Activated CD8-positive, alpha-beta memory T cell treated with anti-CD3 and anti-CD28 coated beads, Interleukin-2, amount 50 U/mL, for 4 hours (primary cell): ENCODE measurements at places on chromosomes 3 and 15.
A peak's percentile ranks its signal among the peaks of the same experiment; 100 is the strongest.

DNA sequence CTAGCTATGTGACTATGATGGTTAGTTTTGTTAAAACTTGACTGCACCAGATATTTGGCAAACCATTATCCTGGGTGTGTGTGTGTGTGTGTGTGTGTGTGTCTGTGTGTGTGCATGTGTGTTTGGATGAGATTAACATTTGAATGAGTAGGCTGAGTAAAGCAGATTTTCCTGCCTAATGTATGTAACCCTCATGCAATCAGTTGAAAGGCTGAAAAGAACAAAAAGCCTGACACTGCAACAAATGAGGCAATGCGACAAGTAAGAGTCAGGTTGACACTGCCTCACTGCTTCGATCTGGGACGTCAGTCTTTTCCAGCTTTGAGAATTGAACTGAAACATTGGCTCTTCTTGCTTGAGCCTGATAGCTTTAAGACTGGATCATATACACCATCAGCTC, 643.0 kb downstream of the NAALADL2 start:
- DNase-seq, result no peak

GRCh38 chr3:68876112-68876713, 56.1 kb downstream of the TAFA4 start:
- DNase-seq, result no peak

DNA sequence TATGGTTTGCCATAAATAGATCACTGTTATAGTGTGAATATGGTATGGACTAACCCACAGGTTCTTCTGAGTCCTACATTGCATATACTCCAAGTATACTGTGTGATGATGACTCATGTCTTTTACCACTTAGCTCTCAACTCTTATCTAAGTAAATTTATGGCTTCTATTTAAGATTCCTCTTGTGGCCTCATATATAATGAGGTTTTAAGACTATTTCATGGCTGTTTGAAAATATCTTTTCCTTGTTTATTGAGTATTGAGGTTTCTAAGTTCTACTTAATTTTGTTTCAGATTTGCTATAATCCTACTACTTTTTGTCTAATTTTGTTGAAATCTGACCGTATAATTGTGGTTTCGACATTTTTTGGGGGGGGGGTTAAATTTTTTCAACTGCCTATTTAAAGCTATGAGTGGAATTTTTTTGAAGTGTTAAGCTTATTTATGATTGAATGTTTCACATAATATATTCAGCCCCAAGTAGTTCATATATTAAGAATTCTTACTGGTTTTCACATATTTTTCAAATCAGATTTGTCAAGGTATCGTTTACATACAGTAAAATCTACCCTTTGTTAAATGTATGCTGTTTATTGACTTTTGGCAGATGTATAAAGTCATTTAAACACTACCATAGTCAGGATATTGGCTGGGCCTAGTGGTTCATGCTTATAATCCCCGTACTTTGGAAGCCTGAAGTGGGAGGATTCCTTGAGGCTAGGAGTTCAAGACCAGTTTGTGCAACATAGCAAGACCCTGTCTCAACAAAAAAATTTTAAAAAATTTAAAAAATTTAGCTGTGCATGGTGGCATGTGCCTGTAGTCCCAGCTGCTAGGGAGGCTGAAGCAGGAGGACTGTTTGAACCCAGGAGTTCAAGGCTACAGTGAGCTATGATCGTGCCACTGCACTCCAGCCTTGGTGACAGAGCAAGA, 11.7 kb downstream of the SLC25A36 start:
- no peak for DNase-seq

DNA sequence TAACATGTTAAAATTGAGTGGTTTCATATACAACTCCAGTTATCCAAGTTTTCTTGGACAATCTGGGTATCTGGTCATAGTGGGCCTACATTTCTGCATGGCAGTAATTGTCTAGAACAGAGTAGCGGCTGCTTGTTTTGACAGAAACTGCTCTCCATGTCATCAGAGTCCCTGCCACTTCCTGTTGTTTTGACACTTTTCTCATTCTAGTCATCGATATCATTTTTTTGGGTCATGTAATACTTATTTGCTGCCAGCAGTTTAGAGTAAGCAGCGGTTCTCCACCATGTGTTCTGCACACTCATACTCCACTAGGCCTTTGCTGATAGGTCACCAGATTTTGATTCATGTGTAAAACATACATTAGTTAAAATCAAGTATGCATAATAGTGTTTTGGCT, 81.5 kb downstream of the SLC25A26 start:
- DNase-seq, result no peak

GRCh38 chr3:167733961-167734497, 663 bp downstream of the PDCD10 start:
- no peak for DNase-seq

GRCh38 chr3:118059096-118059495, 975.5 kb downstream of the IGSF11 start:
- no peak for DNase-seq

DNA sequence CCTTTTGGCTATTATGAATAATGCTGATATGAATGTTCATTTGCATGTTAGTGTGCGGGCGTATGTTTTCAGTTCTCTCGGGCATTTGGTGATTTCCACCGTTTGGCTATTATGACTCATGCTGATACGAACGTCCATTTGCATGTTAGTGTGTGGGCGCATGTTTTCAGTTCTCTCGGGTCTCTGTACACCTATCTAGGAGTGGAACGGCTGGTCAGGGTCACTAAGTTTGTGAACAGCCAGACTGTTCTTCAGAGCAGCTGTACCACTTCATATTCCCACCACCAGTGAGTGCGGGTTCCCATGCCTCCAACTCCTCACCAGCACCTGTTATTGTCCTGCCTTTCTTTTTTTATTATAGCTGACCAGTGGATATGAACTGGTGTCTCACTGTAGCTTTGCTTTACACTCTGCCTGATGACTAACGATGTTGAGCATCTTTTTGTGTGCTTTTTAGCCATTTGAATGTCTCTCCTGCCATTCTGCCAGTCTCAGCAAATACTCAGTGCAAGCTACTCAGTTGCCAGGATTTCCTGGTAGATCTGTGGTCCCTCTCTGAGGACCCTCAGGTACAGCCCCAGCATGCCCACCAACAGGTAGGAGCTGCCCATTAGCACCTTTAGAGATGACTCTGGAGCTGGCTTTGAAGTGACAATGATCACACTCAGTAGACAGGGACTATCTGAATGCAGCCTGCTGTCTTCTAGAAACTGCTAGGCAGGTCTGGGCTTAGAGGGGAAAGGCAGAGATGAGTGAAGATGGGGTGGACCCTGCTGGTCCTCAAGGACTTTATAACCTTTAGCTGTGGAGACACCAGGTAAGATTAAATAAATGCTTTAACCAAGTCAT, 141.1 kb downstream of the XXYLT1 start:
- no peak for DNase-seq

DNA sequence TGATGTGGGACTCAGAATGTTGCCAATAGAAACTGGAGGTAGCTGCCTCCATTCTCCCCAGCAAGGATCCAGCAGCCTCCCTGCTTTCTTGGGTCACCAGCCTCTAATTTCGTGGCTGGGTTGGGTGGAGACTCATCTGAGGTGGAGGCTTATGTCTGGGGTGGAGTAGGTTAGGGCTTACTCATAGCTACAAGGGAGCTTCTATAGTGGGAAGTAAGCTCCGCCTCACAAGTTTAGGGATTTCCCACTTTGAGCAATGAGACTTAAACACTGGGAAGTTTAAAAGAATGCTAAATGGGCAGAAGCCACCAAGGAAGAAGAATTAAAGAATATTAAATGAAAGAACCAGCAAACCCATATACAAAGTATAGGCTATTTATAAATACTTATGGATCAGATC, 63.8 kb downstream of the GJD2 start:
- DNase-seq, result no peak

DNA sequence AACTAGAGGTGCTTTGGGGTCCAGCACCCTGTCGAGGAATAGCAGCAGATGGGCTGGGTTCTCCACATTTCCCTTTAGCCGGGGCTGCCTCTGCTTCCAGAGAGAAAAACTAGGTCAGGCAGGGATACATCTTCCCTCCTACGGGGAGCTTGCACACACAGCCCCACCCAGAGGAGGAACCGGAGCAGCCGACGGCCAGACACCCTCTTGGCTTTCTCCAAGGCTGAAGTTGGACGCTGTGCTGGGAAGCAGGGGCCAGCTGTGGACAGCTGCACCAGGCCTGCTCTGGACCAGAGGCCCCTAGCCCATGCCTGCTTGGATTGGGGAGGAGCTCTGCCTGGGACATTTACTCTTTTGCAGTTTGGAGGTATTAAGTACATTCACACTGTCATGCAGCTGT, 44.7 kb upstream of the NR2C2 start:
- DNase-seq, result no peak

DNA sequence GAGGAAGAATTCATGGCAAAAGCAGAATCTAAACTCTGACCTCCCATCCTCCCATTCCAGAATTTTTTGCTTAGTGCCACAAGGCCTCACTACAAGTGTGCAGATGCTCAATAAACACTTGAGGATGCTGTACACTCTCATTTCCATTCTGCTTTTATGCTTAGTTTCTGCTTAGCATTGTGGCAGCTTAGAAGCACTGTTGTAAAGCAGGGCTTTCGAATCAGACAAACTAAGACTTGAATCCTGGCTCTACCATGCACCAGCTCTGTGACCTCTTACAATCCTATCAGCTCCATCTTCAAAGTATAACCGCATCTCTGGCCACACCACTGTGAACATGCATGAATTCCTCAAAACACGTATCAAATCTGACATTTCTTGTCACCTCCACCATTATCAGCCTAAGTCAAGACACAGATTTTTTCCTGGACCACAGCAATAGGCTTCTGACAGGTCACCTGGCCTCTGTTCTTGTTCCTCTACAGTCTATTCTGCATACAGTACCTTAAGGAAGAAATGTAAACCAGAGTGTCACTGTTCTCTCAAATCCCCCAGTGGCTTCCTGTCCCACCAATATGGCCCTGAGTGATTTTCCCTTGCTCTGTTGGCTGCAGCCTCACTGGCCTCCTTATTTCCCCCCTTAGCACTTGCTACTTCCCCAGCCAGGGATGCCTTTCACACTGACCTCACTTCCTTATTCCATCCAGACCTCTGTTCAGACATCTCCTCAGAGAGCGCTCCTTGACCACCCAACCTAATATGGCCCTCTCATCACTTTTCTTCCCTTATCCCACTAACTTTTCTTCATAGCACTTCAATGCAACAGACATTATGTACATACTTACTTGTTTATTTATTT, 8.1 kb upstream of the PHC3 start:
- DNase-seq, result no peak

DNA sequence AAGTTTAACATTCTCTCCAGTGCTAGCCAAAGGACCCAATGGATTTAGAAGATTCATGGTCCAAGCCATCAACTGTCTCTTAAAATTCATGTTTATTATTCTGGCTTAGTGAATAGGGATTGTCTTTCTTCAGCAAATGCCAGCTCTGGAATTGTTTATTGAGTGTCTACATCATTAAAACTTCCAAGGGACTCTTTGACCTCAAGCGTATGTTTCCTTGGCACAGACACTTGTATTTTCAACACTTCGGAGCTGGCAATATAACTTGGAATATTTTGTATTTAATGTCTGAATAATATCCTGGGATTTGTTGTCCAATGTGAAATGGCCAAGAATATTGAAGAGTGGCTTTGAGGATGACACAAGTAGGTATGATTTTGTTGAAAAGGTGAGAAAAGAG, 204.2 kb downstream of the EPHA3 start:
- DNase-seq, result no peak

GRCh38 chr3:183224180-183224970, 28.7 kb upstream of the B3GNT5 start:
- peak; percentile 40 for DNase-seq

DNA sequence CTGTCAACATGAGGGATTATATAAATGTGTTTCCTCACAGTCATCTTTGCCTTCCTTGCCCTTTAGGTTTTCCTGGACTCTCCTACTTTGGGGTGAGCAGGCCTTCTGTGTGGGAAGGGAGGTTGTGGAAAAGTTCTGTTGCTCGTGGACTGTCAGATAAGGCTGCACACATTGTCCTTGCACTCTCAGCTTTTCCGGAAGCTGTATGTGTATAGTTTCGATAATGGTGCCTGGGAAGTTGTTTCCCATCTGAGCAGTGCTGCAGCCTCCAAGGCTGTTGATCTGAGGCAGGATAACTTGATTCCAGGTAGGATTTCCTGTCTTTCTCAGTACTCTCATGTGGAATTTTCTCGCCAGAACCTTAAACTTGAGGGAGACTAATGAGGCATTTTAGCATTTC, 297.8 kb upstream of the AZI2 start:
- DNase-seq, result no peak

GRCh38 chr3:111278959-111279358, 207.3 kb downstream of the NECTIN3 start:
- DNase-seq, result no peak

DNA sequence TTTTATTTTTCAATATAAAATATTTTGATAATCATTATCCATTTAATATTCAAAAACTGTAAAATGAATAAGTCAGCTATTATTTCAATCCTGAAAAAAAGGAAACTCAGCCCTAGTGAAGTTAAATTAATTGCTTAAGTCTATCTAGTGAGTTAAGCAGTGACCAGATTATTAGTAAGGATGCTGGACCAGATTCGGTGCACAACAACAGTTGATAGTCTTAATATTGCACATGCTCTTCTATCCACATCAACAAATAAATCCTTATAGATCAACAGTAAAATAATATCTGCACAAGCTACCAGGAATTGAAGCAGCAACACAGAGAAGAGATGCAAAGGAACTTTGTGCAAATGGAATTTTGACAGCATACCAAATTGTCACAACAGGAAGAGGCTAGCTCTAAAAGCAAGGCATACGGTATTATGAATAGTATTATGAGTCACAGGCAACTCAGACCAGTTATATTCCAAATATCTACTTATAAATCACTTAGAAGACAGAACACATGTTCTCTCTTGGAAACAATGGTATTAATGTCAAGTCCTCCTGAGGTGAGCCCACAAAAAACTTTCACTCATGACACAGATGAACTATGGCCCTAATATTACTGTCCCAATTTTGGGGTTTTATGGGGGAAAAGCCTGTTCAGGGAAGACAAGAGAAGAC, 24.9 kb downstream of the VPS13C start:
- DNase-seq, result no peak

GRCh38 chr15:68781766-68782588, 38.7 kb downstream of the ANP32A start:
- no peak for DNase-seq

GRCh38 chr15:64209680-64210334, 47.0 kb upstream of the PPIB start:
- no peak for DNase-seq

DNA sequence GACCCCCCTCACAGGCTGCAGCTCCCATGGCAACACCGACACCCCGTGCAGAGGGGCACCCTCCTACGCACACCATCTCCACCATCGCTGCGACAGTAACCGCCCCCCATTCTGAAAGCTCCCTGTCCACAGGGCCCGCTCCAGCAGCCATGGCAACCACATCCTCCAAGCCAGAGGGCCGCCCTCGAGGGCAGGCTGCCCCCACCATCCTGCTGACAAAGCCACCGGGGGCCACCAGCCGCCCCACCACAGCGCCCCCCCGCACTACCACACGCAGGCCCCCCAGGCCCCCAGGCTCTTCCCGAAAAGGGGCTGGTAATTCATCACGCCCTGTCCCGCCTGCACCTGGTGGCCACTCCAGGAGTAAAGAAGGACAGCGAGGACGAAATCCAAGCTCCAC, 19.9 kb upstream of the BFSP2 start:
- no peak for DNase-seq

GRCh38 chr3:71384837-71385716, 198.5 kb downstream of the FOXP1 start:
- no peak for DNase-seq

GRCh38 chr3:134028486-134029255, 1.1 kb downstream of the SLCO2A1 start:
- no peak for DNase-seq

GRCh38 chr15:49610157-49610918, 10.3 kb downstream of the FAM227B start:
- DNase-seq, result no peak
